ENCODE measurements at places on chromosomes 6 and 20. TPM values are rescaled to one million over a fixed set of nuclear protein-coding genes. Genes with fewer than 3 reads are reported as not detected.

DNA sequence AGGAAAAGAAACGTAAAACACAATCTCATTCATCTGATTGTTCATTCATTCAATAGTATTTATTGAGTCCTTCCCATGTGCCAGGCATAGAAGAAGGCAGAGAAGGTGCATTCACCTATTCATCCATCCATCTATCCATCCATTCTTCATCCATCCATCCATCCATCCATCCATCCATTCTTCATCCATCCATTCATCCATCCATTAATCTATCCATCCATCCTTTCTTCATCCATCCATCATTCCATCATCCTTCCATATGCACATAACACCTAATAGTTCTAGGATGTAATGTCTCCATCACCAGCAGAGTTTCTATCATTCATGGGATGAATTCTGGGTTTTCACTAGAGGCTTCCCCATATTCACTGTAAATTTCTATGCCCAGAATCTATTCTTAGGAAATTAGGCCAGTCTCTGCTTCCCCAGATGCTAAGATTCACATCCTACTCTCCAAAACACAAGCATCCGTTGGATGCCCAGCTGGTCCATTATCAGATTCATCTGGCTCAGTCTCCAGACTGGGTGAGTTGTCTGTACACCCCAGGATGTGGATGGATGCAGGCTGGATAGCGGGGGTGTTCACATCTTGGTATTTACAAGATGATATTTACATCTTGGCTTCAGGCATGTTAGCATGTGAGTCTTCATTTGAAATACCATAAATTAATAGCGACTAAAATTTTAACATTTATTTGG is 517.7 kb upstream of the SULF2 start:
- no peak for DNase-seq

- no peak for DNase-seq
These were observed 180.3 kb upstream of the ZNF217 start for GRCh38 chr20:53773792-53774401.

GRCh38 chr6:78308025-78308424 is 559.3 kb upstream of the IRAK1BP1 start:
- DNase-seq = no peak

- DNase-seq = no peak
These were observed 10.0 kb upstream of the RIPOR3 start for GRCh38 chr20:50701041-50701963.

- no peak for DNase-seq
These were observed 30.5 kb upstream of the SMIM8 start for GRCh38 chr6:87291883-87292282.

GRCh38 chr20:16562259-16562658 is 11.0 kb downstream of the KIF16B start:
- no peak for DNase-seq

- no peak for DNase-seq
These were observed 536.6 kb downstream of the PRKN start for GRCh38 chr6:162190981-162191380.

DNA sequence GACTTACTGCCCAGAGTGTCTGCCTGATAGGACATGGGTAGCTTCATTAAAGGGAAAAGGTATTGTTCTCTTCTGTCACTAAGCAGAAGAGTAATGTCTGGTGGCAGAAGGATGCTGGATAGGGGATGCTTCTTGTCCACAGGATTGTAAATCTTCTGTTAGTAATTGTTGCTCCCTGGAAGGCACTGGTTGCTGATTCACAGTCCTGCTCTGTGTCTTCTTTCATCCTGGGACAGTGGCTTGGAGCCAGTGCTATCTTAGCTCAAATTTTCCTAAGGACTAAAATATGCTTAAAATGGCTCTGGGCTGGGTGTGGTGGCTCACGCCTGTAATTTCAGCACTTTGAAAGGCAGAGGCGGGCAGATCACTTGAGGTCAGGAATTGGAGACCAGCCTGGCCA is 48.0 kb downstream of the SYTL3 start:
- DNase-seq = no peak

- no peak for DNase-seq
These were observed 39.5 kb downstream of the CRISP1 start for GRCh38 chr6:49826743-49827406.

DNA sequence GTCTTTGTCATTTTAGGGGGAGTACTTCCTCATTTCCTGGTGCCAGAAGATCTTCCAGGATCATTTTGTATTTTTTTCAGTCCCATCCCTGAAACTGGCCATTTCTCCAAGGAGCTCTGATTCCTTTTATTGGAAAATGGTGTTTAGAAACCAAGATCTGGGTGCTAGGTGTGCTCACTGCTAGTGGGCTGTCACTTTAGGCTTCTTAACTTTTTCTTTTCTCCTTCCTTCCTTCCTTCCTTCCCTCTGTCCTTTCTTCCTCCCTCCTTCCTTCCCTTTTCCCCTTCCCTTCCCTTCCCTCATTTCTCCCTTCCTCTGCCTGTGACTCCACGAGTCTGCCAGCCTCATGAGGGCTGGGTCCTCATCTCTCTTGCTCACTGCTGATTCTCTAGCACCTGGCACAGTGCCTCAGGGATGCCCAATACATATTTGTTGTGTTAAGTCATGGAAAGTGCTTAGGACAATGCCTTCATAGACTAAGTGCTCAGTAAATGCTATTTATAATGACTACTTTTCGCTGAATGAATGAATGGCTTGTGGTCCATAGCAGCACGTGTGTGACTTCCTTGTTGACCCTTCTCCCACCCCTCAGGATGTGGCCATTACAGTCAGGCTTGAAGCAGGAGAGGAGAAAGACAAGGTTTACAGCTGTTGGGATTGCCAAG is 36.9 kb downstream of the APCDD1L start:
- DNase-seq = no peak

The CRISP1 gene
- not detected for total RNA-seq

The DEFB132 gene
- total RNA-seq = not detected

The TSBP1 gene
- not detected for total RNA-seq

The GJA1 gene
- not detected for total RNA-seq

The DAAM2 gene
- total RNA-seq = not detected

The TTLL9 gene
- total RNA-seq = not detected
